MV-4-11 (cell line): ENCODE measurements at places on chromosomes 6 and 20.

DNA sequence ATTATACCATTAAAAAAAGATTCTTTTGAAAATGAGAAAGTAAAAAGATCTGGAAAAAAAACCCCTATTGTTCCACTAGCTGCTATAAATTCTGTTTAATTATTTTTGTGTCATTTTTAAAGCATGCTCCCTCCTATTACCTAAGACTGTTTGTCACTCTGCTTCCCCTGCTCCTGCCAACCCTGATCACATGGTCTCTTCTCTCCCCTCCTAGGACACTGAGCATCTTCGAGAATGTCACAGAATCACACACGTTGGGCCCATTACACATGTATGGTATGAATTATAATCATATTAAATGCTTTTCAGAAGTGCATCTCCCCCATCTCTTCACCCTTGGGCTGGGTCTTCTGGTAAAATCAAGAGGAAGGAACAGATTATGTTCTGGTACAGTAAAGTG is 6.2 kb downstream of the SNAP91 start:
- DNase-seq, result no peak

DNA sequence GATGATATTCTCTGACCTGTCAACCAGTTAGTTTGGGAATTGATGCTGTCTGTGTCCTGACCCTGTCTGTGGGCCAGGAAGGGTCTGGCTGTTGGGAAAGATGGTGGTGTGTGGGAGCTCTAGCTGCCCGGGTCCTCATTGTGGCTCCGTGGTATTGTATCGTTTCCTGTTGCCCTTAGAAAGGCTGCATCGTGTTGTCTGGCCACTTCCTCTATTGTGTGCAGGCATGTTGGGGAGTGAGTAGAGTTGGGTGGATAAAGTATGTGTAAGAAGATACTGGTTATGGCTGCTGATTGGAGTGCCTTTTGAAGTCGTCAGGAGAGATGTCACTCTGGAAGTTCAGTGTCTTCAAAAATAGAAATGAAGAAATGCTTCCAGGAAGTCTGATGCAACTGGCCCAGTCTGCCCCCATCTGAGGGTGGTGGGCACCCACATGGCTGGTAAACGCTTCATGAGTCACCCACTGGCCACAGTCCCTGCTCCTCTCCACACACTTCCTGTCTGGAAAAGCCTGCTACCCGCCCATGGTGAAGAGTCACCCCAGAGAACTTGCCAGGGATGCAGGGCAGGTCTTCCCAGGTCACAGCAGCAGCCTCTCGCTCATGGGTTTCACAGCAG is 27.9 kb downstream of the PPARD start:
- peak; percentile 100 for DNase-seq

DNA sequence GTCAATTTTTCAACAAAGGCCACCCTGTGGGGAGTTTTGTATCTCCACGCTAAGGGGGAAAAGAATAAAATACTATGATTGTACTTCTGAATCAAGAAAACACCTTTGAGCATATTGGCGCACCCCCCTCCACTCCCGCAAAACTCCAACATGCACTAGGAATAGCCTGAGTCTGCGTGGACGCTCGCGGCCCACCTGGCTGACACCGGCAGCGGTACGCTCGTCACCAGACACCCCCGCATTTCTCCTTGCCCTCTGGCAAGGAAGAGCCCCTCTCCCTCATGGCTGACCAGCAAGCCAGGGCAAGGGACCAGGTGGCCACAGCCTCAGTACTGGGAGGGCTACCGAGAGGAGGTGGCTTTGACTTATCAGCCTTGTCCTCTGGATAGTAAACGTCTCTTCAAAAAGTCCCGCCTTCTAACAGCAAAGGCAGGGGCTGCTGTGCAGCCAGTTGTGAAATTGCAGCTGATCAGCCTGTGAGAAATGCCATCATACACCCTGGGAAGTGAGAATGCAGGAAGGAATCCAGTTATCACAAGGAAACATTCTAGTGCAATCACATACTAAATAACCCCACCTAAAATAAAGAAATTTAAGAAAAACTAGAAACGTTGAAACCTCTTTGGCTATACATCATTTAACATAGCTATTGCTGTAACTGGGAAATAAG is 84.2 kb downstream of the HUS1B start:
- DNase-seq, result no peak

- DNase-seq, result no peak
These were observed 1.4 kb upstream of the RRBP1 start for GRCh38 chr20:17683218-17684076.
